ENCODE measurements at places on chromosomes 13 and 19. TPM values are rescaled to one million over a fixed set of nuclear protein-coding genes. Genes with fewer than 3 reads are reported as not detected.

The TFPT gene
- total RNA-seq: 36.0 TPM

- peaks cover 2% of the 10 kb centered on the region for H3K36me3 ChIP-seq
- no peaks in the 10 kb centered on the region for H3K4me1 ChIP-seq
- no peak for DNase-seq
- no peak overlapping the region for H3K27ac ChIP-seq
- H3K4me3 ChIP-seq: no peak overlapping the region
These were observed 259.5 kb downstream of the NHLRC3 start for GRCh38 chr13:39297664-39298171.

GRCh38 chr13:22662771-22663170 lies 518.0 kb upstream of the SGCG start:
- H3K27ac ChIP-seq: no peak overlapping the region
- no peak for DNase-seq
- no peaks in the 10 kb centered on the region for H3K36me3 ChIP-seq
- H3K4me3 ChIP-seq: no peak overlapping the region

DNA sequence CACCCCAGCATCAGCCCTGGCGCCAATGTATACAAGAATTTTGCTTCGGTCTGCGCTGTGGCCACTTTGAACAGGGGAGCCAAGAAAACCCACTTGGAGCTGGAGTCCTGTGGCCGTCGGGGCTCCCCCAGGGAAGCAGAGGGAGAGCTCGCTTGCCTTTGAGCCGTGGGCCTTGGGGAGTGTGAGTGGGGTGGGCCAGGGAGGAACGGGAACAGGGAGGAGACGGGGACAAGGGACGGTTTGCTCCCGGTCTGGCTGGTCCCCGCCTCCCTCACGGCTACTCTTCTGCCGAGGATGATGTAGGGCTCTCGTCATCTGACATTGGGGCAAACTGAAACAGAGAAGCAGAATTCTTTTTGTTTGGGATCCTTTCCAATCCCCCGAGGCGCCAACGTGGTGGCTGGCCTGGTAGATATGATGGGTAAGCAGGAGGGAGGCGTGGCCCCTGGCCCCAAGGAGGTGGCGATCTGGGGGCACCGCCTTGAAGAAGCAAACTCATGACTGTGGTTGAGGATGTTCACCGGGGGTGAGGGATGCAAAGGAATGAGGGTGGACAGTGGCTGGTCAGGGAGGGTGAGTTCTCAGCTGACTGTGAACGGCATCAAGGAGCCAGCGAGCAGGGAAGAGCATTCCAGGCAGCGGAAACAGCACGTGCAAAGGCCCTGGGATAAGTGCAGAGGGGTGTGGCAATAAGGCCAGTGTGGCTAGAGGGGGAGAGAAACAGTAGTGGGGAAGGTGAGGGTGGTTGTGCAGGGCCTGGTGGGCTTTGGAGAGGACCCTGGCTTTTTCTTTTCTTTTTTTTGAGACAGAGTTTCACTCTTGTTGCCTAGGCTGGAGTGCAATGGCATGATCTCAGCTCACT lies 10.9 kb upstream of the SPC24 start:
- H3K27me3 ChIP-seq: no peaks in the 10 kb centered on the region
- H3K4me1 ChIP-seq: no peaks in the 10 kb centered on the region
- DNase-seq: no peak

- no peak for DNase-seq
- no peak overlapping the region for H3K27ac ChIP-seq
- no peak overlapping the region for H3K4me3 ChIP-seq
- H3K27me3 ChIP-seq: no peaks in the 10 kb centered on the region
- no peaks in the 10 kb centered on the region for H3K36me3 ChIP-seq
These were observed 384.5 kb upstream of the GPC6 start for GRCh38 chr13:92842145-92842544.

The CGB3 gene
- total RNA-seq: not detected

GRCh38 chr13:40141859-40142555 lies 486.5 kb downstream of the COG6 start:
- no peak overlapping the region for H3K27ac ChIP-seq
- peaks cover 68% of the 10 kb centered on the region for H3K4me1 ChIP-seq
- DNase-seq: no peak
- H3K36me3 ChIP-seq: peaks cover 2% of the 10 kb centered on the region
- no peak overlapping the region for H3K4me3 ChIP-seq

- no peaks in the 10 kb centered on the region for H3K27me3 ChIP-seq
- H3K36me3 ChIP-seq: no peaks in the 10 kb centered on the region
- H3K4me1 ChIP-seq: no peaks in the 10 kb centered on the region
- H3K27ac ChIP-seq: no peak overlapping the region
These were observed 172.6 kb upstream of the ATXN8OS start for GRCh38 chr13:69935043-69935442.

DNA sequence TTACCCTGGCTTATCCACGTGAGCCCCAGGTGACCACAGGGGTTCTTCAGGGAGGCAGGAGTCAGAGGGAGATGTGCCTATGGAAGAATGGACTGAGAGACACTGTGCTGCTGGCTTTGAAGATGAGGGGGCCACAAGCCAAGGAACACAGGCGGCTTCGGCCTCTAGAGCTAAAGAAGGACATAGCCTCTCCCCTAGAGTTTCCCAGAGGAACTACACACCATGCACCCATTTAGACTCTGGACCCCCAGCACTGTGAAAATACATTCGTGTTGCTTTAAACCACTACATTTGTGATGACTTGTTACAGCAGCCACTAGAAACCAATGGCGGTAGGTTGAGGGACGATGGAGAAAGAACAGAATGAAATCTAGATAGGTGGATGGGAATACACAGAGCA lies 13.7 kb upstream of the ATF5 start:
- peaks cover 57% of the 10 kb centered on the region for H3K36me3 ChIP-seq
- H3K27ac ChIP-seq: peak overlapping the region; percentile 58

- peaks cover 7% of the 10 kb centered on the region for H3K27me3 ChIP-seq
- DNase-seq: no peak
These were observed 55.6 kb downstream of the SLC7A9 start for GRCh38 chr19:32813862-32814425.

The ZIM2 gene
- not detected for total RNA-seq

GRCh38 chr13:34076319-34076718 lies 258.4 kb downstream of the RFC3 start:
- no peak overlapping the region for H3K27ac ChIP-seq
- no peak for DNase-seq
- no peaks in the 10 kb centered on the region for H3K36me3 ChIP-seq
- no peaks in the 10 kb centered on the region for H3K4me1 ChIP-seq

DNA sequence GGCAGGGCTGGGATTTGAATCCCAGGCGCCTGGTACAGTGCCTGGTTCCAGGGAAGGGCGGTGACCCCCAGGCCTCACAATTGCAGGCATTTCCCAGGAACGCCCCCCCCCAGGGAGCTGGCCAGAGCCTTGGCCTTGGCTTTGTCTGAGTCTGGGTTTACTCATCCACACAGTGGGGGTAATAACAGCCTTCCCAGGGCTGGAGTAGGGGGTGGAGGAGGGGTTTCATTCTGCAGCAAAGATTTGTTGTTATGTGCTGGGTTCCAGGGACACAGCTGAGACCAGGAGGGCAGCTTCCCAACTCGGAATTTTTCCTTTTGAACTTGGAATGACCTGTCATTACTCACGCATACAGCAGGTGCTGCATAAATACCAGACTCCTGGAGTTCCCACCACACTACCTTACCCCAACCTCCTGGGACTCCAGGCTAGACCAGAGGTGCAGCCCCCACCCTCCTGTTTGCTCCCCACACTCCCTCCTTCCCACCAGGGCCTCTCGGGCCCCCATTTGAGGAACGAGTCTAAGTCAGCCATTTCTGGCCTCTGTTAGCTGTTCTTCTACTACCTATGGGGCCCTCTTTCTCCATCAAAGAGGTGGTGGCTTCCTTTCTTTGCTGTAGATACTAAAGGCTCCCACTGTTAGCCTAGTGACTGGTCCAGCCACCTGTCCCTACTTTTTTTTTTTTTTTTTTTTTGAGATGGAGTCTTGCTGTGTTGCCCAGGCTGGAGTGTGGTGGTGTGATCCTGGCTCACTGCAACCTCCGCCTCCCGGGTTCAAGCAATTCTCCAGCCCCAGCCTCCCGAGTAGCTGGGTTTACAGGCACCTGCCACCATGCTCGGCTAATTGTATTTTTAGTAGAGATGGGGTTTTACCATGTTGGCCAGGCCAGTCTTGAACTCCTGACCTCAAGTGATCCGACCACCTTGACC lies 1.6 kb upstream of the ADAMTS10 start:
- H3K4me1 ChIP-seq: peaks cover 49% of the 10 kb centered on the region
- no peak overlapping the region for H3K27ac ChIP-seq
- H3K4me3 ChIP-seq: peak overlapping the region; percentile 31
- H3K27me3 ChIP-seq: peaks cover 11% of the 10 kb centered on the region
- DNase-seq: no peak

The ANKRD24 gene
- 2.8 TPM for total RNA-seq

The LINGO3 gene
- total RNA-seq: not detected

GRCh38 chr19:31959527-31960018 lies 385.8 kb upstream of the ZNF507 start:
- DNase-seq: no peak
- no peaks in the 10 kb centered on the region for H3K36me3 ChIP-seq
- no peak overlapping the region for H3K4me3 ChIP-seq

The ZNF416 gene
- total RNA-seq: 5.5 TPM

DNA sequence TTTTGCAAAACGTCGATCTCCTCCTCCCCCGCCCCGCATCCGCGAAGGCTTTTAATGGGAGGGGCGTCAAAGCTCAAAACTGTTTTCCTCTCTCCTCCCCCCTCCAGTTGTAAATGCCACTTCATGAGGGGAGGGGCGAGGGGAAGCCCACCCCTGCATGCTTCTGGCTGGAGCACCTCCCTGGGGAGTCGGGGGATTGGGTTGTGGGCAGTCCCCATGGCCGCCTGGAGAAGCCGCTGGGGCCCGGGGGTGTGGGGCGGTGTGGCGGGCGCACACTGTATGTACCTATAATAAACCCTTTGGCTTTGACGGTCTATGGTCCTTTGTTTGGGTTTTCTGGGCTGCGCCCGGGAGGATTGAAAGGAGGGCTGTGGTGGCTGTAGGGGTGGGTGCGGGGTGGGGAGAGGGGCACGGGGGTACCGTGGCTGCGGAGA lies 505 bp upstream of the SHKBP1 start:
- DNase-seq: peak; percentile 40
- no peaks in the 10 kb centered on the region for H3K27me3 ChIP-seq
- peak overlapping the region; percentile 78 for H3K4me3 ChIP-seq

DNA sequence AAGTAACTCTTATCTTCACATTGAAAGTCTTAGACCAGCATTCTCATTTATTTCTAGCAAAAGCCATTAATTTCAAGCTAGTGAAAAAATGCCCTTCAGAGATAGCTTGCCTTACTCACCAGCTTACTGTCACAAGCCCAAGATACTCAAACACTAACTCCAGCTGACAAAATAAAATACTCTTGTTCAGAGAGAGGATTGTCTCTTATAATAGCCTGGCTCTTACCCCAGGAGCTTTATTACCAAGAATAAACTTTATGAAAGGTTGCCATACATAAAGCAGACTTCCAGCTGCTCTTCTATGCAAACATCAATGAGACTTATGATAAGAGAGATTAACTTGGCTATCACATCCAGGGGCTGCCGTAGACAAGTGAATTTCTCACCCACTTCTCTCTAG lies 53.6 kb downstream of the XPO4 start:
- no peaks in the 10 kb centered on the region for H3K27me3 ChIP-seq
- H3K4me1 ChIP-seq: no peaks in the 10 kb centered on the region
- no peak overlapping the region for H3K4me3 ChIP-seq
- H3K27ac ChIP-seq: peak overlapping the region; percentile 37

GRCh38 chr13:37290716-37291505 lies 185.4 kb upstream of the CSNK1A1L start:
- no peaks in the 10 kb centered on the region for H3K4me1 ChIP-seq
- no peaks in the 10 kb centered on the region for H3K36me3 ChIP-seq
- H3K27me3 ChIP-seq: no peaks in the 10 kb centered on the region
- DNase-seq: no peak
- H3K4me3 ChIP-seq: no peak overlapping the region
- H3K27ac ChIP-seq: no peak overlapping the region

- peaks cover 12% of the 10 kb centered on the region for H3K36me3 ChIP-seq
- no peak for DNase-seq
- no peaks in the 10 kb centered on the region for H3K27me3 ChIP-seq
- H3K27ac ChIP-seq: no peak overlapping the region
- peaks cover 32% of the 10 kb centered on the region for H3K4me1 ChIP-seq
These were observed 1.8 kb upstream of the GPR180 start for GRCh38 chr13:94599877-94600276.

DNA sequence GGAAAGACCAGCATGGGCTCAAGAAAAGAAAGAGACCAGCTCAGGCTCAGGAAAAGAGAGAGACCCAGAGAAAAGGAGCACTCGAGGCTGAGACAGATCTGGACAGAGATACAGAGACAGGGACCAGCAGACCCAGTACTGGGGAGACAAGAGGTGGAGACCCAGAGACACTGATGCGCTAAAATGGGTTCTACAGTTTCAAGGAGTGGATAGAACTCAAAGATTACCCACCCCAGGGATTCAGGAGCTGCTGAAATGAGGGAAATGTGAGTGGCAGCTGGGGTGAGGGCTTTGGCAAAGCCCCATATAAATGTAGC lies 609 bp upstream of the ZSCAN18 start:
- no peaks in the 10 kb centered on the region for H3K27me3 ChIP-seq
- H3K36me3 ChIP-seq: peaks cover 23% of the 10 kb centered on the region
- no peak for DNase-seq
- H3K4me1 ChIP-seq: peaks cover 16% of the 10 kb centered on the region
- peak overlapping the region; percentile 84 for H3K4me3 ChIP-seq

DNA sequence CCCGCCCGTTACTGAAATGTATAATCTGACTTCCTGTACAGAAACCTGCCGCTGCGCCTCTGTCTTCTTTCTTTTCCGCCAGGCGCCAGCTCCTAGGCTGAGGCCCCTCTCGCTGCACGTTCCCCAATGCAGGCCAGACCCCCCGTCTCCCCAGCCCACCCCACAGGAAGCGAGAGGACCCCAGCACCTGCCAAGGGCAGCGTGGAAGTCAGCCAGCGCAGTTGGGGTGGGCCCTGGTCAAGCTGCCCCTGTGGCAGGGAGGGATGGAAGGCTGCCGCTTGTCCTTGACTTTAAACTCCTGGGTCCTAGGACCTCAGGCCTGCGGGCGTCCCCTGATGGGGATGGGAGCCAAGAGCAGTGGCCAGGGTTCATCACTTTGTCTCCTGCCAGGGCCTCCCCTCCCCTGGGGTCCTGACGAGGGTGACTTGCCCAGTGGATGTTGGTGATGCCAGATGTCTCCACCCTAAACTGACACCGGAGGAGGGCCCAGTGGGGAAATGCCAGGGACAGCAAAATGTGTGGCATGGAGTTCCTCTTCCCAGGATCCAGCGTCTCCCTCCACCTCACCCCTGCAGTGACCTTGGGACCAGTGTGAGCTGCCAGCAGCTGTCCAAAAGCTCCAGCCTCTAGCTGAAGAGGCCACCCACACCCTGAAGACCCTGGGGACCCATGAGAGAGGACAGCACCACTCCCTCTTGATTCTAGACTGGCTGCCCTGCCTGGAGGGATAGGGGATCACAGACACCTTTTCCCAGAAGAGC lies 8.5 kb upstream of the MARCHF2 start:
- no peaks in the 10 kb centered on the region for H3K27me3 ChIP-seq
- no peak overlapping the region for H3K4me3 ChIP-seq
- no peak overlapping the region for H3K27ac ChIP-seq
- no peak for DNase-seq
- no peaks in the 10 kb centered on the region for H3K4me1 ChIP-seq

- peak; percentile 0 for DNase-seq
- H3K4me1 ChIP-seq: peaks cover 31% of the 10 kb centered on the region
- H3K36me3 ChIP-seq: no peaks in the 10 kb centered on the region
- H3K27me3 ChIP-seq: no peaks in the 10 kb centered on the region
- no peak overlapping the region for H3K4me3 ChIP-seq
These were observed 29.7 kb downstream of the RASA3 start for GRCh38 chr13:114102521-114103288.
